ENCODE measurements at places on chromosomes 11 and 22. TPM values are rescaled to one million over a fixed set of nuclear protein-coding genes. Genes with fewer than 3 reads are reported as not detected.

DNA sequence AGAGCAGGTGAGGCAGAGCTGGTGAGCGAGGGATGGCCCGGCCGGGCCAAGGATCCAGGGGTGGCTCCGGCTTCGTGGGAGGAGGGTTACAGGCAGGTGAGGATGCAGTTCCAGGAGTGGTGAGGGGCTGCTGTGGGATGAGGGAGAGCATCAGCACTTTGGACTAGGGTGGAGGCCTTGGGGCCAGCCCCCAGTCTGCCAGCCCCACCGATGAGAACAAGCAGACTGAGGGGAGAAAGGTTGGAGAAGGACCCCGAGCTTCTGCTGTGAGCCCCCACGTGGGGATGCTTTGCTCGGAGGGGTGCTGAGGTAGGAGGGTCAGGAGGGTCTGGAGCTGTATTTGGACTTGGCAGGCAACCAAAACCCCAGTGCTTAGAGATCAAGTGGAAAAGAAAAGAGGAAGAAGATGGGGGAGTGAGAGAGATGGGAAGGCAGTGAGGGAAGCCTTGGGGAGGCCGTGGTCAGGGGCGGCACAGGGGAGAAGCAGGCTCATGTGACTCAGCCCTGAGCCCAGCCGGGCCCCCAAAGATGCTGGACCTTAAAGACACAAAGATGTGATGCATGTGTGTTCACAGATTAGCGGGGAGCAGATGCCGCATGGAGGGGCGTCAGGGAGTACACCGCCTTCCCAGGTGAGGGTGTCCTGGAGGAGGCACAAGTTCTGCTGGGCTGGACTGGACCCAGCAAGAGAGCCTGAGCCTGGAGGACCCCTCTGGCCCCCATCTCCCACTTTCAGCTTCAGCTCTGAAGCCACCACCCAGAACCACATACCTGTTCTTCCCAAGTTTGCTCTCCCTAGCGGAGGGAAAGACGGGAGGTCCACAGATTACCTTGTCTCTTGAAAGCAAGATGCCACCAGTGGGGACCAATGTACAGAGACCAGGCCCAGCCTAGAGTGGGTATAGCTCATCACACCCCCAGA lies 91.3 kb downstream of the CDKN1C start:
- no peak for DNase-seq
- no peak overlapping the region for H3K27ac ChIP-seq
- no peaks in the 10 kb centered on the region for H3K4me1 ChIP-seq
- no peaks in the 10 kb centered on the region for H3K36me3 ChIP-seq
- no peak overlapping the region for H3K4me3 ChIP-seq
- H3K27me3 ChIP-seq, result peaks cover 8% of the 10 kb centered on the region

- no peak overlapping the region for H3K27ac ChIP-seq
- H3K4me1 ChIP-seq, result no peaks in the 10 kb centered on the region
- no peaks in the 10 kb centered on the region for H3K27me3 ChIP-seq
- no peak overlapping the region for H3K4me3 ChIP-seq
- H3K36me3 ChIP-seq, result no peaks in the 10 kb centered on the region
Measured at GRCh38 chr11:134345237-134345550, 13.4 kb downstream of the GLB1L2 start.

DNA sequence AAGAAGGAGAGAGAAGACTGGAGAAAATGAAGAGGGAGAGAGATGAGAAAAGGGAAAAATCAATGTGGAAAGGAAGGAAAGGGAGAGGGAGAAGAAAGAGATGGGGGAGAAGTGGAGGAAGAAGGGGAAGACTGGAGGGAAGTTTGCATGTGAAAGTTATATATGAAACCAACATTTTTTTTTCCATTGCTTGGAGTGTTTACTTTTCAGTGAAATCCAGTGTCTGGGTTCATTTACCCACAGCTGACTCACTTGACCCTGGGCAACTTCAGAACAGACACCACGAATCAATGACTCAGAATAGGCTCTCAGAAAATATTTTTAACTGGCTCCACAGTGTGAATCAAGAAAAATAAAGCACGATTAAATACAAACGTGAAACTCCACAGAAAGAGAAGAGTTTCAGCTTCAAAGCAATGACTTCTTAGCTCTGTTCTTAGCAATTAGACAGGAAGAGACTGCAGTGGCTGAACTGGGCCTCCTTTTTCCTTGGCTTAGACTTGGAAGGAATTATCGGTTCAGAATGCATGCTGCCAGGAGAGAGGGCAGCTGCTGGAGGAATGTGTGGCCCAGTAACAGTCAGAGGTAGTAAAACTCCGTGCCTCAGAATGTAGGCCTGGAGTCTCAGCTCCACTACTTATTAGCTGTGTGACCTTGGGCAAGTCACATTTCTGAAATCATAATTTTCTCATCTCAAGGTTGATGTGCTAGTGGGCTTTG lies 237.5 kb downstream of the MIAT start:
- H3K36me3 ChIP-seq, result no peaks in the 10 kb centered on the region
- H3K27me3 ChIP-seq, result peaks cover 15% of the 10 kb centered on the region
- H3K4me1 ChIP-seq, result no peaks in the 10 kb centered on the region
- no peak overlapping the region for H3K27ac ChIP-seq

- H3K27me3 ChIP-seq, result peaks cover 4% of the 10 kb centered on the region
- H3K4me3 ChIP-seq, result no peak overlapping the region
- H3K4me1 ChIP-seq, result no peaks in the 10 kb centered on the region
Measured at GRCh38 chr11:134433806-134434205, 21.8 kb upstream of the B3GAT1 start.

GRCh38 chr11:36421546-36422155 lies 88.4 kb downstream of the TRAF6 start:
- DNase-seq, result no peak
- H3K27ac ChIP-seq, result no peak overlapping the region
- H3K4me1 ChIP-seq, result no peaks in the 10 kb centered on the region
- no peaks in the 10 kb centered on the region for H3K27me3 ChIP-seq
- H3K36me3 ChIP-seq, result no peaks in the 10 kb centered on the region

DNA sequence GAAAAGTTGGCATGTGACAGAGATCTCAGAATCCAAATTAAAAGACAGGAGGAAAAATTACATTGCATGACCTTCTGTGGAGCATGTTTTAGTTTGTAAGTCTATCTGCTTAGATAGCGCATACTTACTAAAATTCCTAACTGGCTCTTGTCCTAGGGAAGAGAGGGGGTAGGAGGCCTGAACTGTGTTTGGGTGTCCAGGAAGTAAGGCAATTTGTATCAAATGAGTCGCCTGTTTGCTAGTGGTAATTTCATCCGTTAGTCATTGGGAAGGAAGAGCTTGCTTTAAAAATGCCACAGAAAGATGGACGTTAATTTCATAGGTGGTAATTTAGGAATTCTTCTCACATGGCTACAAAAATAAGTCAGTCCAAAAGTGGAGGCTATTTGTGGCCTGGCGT lies 18.5 kb downstream of the GRK3 start:
- no peaks in the 10 kb centered on the region for H3K4me1 ChIP-seq
- DNase-seq, result no peak
- no peaks in the 10 kb centered on the region for H3K36me3 ChIP-seq
- no peak overlapping the region for H3K4me3 ChIP-seq

- no peak overlapping the region for H3K27ac ChIP-seq
- DNase-seq, result no peak
- no peak overlapping the region for H3K4me3 ChIP-seq
- peaks cover 10% of the 10 kb centered on the region for H3K4me1 ChIP-seq
Measured at GRCh38 chr11:34026432-34026831, 25.1 kb upstream of the CAPRIN1 start.

DNA sequence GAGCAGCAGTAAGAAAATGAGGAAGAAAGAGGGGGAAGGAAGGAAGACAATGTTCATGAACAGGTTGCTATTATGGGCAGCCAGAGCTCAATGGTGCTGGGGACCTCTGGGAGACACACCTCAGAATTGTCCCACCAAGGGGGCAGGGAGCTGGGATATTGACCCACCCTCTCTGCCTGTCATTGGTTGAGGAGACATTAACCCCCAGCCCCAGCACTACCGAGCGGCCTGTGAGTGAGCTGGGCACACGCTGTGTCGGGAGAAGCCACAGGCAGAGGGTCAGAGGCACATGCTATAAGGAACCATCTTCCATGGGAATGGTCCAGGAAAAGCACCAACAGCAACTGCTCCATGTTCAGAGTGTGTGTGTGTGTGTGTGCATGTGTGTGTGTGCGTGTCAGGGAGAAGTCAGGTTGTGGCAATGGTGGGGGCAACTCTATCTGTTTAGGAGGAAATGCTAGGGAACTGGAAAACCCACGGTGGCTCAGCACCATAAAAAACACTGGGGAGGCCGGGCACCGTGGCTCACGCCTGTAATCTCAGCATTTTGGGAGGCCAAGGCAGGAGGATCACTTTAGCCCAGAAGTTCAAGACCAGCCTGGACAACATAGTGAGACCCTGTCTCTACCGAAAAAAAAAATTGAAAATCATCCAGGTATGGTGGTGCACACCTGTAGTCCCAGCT lies 49.2 kb downstream of the CD6 start:
- no peak overlapping the region for H3K27ac ChIP-seq
- no peaks in the 10 kb centered on the region for H3K4me1 ChIP-seq
- H3K27me3 ChIP-seq, result peaks cover 28% of the 10 kb centered on the region
- no peak for DNase-seq

DNA sequence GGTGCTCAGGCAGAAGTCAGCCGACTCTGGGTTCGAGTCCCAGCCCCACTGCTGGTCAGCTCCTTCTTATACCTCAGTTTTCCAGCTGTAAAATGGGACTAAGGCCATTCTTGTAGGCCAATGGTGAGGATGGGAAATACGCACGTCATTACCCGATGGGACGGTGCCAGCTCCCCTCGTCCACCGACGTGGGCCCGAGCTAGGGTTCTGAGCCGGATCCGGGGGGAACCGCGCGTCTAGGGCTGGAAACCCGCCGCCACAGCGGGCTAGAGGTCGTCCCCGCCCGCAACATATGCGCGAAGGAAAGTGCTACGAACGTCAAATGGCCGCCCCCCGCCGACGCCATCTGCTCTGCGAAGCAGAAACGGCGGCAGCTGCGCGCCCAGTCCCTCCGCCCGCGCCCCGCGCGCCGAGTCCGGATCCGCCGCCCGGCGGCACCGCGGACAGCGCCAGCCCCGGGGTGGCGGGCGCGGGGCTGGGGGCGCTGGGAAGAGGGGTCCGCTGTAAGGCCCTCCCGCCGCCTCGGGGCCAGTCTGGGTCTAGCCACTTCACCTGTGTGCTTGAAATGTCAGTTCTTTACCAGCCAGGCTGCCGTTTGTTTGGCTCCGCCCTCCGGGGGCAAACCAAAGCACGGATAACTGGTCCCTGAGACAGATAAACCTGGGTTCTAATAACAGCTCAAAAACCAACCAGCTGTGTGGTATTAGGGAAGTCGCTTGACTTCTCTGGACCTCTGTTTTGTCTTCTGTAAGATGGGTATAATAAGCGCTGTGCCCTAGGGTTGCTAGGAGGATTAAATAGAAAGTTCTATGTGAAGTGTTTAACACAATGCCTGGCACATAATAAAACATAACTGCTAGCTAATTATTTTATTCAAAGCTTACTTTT lies 103.5 kb upstream of the RCN1 start:
- H3K4me3 ChIP-seq, result no peak overlapping the region
- peaks cover 22% of the 10 kb centered on the region for H3K27me3 ChIP-seq
- DNase-seq, result no peak
- H3K27ac ChIP-seq, result no peak overlapping the region

GRCh38 chr11:32183512-32183911 lies 92.6 kb downstream of the RCN1 start:
- H3K27me3 ChIP-seq, result no peaks in the 10 kb centered on the region
- H3K4me1 ChIP-seq, result no peaks in the 10 kb centered on the region
- DNase-seq, result no peak
- H3K36me3 ChIP-seq, result no peaks in the 10 kb centered on the region
- H3K27ac ChIP-seq, result no peak overlapping the region
- H3K4me3 ChIP-seq, result no peak overlapping the region

SAA2 gene
- total RNA-seq, result 63.5 TPM

DDTL gene
- total RNA-seq, result 1.1 TPM

CARD10 gene
- total RNA-seq, result 2.6 TPM

RTN4RL2 gene
- total RNA-seq, result 0.76 TPM

APOA4 gene
- 3.5 TPM for total RNA-seq

POU2AF1 gene
- total RNA-seq, result 0.29 TPM

TMEM151A gene
- total RNA-seq, result not detected

TUBGCP6 gene
- 18.9 TPM for total RNA-seq

OR51E2 gene
- total RNA-seq, result not detected

RIC3 gene
- 2.2 TPM for total RNA-seq

Measured in gastrocnemius medialis (tissue), 4 donors.